ENCODE measurements at places on chromosomes 4 and X.

DNA sequence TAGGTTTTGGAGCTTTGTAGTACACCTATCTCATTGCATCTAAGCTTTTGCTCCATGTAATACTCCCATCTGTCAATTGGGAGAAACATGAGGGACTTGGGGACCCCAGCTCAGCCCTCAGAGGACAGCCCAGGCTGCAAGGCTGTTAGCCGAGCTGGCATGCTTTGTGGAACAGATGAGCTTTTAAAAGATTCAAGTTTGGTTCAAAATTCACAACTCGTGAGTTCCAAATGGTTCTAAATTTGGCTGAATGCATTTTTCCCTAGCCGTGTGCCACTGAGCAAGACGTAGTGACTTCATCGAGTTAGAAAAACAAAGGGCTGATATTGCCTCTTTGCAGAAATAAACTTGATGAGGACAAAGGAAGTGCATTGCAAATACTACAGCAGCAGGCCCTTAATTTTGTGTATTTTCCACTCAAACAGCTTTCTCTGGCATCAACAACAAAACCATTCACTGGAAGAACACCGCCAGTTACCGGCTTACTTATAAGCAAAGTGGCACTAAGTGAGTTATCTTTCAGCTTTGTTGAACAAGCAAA, 165.0 kb upstream of the HS3ST1 start:
- ATAC-seq = no peak

DNA sequence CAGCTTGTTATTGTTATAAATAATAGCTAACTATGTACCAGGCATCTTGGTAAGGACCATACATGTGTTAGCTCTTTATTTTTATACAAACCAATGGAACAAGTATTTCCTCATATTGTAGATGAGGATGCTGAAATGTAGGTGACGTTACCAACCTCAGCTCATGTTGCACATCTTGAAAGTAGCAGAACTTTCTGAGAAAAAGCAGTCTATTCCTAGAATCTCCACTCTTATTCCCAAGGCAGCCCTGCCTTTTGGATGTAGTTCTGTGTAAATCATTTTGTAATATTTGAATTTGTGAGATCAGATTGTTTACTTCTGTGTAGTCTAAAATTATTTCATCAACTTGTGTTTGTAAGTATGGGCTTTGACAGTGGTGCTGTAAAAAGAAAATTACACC, 5.3 kb downstream of the FHDC1 start:
- ATAC-seq = peak; percentile 68

DNA sequence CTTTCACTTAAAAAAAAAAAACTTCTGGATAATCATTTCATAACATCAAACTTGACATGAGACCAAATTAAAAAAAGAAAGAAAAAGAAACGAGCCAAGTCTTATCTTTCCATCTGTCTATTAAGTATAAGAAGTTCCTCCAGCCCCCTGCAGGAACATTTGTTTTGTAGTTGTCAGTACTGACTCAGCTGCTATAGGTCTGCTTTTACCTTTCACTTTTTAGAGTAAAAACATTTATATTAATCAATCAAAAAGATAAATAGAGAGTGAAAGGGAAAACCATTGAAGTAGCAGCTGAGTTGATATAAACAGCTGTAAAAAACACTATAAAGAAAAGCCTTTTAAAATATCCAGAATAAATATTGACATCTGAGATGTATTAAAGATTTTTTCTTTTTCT, 46.1 kb downstream of the CCDC158 start:
- no peak for ATAC-seq

- ATAC-seq = no peak
These were observed 167.1 kb upstream of the C1QTNF7 start for GRCh38 chr4:15260758-15261157.

- ATAC-seq = no peak
These were observed 83.7 kb upstream of the DHRSX start for GRCh38 chrX:2584251-2585157.

GRCh38 chrX:18173494-18174180, 47.0 kb downstream of the BEND2 start:
- no peak for ATAC-seq

DNA sequence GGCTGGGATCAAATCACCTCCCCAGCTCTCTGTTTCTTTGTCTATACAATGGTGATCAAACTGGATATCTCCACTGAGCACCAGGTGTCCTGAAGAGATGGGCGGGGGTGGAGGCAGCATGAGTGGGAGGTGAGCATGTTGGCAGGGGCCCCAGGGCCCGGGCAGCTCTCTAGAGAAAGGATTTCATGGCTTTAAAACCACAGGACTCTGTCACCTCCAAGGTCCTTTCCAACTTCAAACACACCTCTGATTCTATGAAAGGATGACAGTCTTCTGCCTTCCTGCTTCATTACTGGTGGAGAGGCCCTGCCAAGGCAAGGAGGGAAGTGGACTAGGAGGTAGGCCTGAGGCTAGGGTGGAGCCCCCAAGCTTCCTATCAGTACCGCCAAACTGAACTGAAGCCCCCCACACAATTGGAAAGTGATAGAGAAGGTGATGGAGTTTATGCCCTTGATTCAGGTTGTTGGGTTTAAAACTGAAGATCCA, 38.6 kb downstream of the TRIM2 start:
- no peak for ATAC-seq

GRCh38 chr4:64430933-64431332, 21.7 kb upstream of the TECRL start:
- ATAC-seq = no peak

GRCh38 chr4:185115827-185116232, 27.2 kb upstream of the SLC25A4 start:
- ATAC-seq = peak; percentile 46

Data from gastroesophageal sphincter (tissue), 4 donors.